ENCODE measurements at places on chromosomes 12 and 14.
A peak's percentile ranks its signal among the peaks of the same experiment; 100 is the strongest.

DNA sequence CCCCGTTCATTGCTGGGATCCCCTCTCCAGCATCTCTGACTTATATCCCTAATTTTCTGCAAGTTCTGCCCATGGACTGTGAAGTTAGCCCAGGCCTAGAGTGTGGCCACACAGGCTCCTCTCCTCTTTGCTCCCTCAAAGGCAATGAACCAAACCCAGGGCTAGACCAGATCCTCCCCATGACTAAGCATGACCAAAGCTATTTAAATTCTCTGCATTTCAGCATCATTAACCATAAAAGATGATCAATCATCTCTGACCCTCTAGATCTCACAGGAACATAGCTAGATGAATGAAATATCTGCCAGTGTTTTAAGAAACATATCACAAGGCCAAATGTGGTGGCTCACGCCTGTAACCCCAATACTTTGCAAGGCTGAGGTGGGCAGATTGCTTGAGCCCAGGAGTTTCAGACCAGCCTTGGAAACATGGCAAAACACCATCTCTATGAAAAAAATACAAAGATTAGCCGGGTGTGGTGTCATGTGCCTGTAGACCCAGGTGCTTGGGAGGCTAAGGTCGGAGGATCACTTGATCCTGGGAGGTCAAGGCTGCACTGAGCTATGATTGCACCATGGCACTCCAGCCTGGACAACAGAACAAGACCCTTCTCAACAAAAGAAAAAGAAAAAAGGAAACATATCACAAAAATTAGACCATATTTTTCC is 2.2 kb upstream of the KRT3 start:
- no peak for DNase-seq

- no peak for DNase-seq
Measured at GRCh38 chr12:93106910-93107309, 177.8 kb upstream of the EEA1 start.

GRCh38 chr14:94689218-94689984 is 77.2 kb downstream of the SERPINA3 start:
- peak; percentile 57 for DNase-seq

- DNase-seq, result no peak
Measured at GRCh38 chr12:1826867-1827705, 6.7 kb downstream of the LRTM2 start.

- no peak for DNase-seq
Measured at GRCh38 chr12:3266638-3267037, 189.5 kb downstream of the TSPAN9 start.

GRCh38 chr14:96030108-96030760 is 8.9 kb upstream of the C14orf132 start:
- no peak for DNase-seq

Data from stimulated activated CD8-positive, alpha-beta memory T cell treated with anti-CD3 and anti-CD28 coated beads, Interleukin-15, amount 100 ng/mL, for 24 hours (primary cell).